ENCODE measurements at places on chromosomes 7 and 10.

DNA sequence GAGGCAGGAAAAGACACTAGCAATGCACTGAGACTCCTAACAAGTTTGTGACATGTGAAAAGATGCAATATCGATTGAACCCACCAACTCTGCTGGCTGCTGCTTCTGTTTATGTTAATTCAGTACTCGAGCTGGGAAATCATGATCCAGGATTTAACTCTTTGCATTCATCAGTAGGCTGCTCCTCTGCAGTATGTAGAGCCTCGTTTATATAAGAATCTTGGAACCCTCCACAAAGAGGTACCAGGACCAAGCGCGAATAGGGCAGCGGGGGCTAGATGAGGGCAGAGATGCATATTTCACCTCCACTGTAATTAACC is 7.8 kb downstream of the PRKAG2 start:
- no peak for DNase-seq

DNA sequence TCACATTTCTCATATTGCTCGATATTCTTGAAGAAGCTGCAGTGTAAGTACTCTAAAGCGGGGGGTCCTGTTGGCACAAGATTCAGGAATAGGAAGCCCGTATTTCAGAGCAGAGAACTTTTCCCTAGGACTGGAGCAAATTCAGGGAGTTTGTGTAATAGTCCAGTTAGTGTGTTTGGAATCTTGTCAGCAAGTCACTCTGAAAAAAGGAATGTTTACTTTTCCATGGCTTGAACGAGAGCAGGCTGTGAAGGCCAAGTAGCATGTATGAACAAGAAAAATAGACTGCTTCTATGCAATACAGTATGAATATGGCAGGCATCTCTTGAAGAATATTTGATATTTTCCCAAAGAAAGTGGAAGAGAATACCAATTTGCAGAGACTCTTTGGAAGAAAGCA is 39.8 kb downstream of the CDC123 start:
- no peak for DNase-seq

GRCh38 chr10:14659626-14660196 is 115.0 kb downstream of the FAM107B start:
- no peak for DNase-seq

- DNase-seq, result no peak
Observed at GRCh38 chr7:127927348-127927696, 103.9 kb downstream of the LRRC4 start.

DNA sequence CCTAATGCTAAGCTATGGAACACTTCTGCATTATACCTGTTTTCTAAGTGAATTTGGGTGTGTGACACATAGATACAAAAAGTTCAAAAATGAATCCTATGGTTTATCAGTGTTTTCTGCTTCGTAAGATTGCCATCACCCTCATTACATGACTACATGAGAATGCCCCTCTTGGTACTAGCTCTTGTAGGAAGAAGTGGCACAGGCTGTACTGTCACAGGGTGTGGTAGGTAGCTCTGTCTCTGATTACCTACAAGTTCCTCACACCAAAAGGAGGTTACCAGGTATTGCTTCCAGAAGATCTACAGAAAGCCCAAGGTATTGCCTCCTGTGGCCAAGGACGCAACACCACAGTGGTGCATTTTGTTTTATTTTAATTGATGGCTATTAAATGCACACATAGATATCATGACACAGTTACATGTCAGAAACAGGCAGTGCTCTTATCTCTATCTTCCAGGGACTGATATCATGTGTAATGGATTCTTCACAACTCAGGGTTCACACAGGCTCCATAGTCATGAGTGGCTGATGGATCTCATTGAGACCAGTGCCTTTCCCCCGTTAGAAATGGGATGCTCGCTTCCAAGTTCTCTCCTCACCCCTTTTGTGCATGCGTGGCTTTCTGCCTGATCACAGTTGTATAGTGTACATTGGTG is 6.6 kb downstream of the OPTN start:
- no peak for DNase-seq
